ENCODE measurements at places on chromosomes 6 and 20.

- DNase-seq = no peak
These were observed 41.2 kb downstream of the PTPRK start for GRCh38 chr6:128479048-128479666.

DNA sequence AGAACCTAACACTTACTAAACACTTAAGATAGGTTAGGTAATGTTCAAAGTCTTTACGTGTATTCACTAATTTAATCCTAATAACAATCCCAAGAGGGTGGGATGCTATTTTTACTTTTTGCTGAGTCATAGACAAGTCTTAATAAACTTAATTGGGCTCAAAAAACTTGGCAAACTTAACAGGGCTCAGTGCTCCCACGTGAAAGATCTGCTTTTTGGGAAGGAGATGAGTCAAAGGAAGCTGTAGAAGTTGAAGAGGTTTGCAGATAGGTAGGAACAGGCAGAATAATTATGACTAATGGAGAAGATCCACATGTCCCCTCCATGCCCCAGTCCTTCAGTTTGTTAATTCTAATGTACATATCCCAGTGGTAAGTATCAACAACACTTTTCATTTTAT is 44.5 kb upstream of the STMND1 start:
- no peak for DNase-seq

GRCh38 chr6:35258858-35259193 is 709 bp upstream of the ZNF76 start:
- DNase-seq = no peak

- no peak for DNase-seq
These were observed 4.7 kb downstream of the MMP9 start for GRCh38 chr20:46013322-46013828.

GRCh38 chr6:74137911-74138310 is 441.9 kb downstream of the CD109 start:
- peak; percentile 33 for DNase-seq

- DNase-seq = no peak
These were observed 4.5 kb upstream of the FOXC1 start for GRCh38 chr6:1605004-1605892.

GRCh38 chr6:70586114-70586513 is 19.4 kb downstream of the SDHAF4 start:
- no peak for DNase-seq

DNA sequence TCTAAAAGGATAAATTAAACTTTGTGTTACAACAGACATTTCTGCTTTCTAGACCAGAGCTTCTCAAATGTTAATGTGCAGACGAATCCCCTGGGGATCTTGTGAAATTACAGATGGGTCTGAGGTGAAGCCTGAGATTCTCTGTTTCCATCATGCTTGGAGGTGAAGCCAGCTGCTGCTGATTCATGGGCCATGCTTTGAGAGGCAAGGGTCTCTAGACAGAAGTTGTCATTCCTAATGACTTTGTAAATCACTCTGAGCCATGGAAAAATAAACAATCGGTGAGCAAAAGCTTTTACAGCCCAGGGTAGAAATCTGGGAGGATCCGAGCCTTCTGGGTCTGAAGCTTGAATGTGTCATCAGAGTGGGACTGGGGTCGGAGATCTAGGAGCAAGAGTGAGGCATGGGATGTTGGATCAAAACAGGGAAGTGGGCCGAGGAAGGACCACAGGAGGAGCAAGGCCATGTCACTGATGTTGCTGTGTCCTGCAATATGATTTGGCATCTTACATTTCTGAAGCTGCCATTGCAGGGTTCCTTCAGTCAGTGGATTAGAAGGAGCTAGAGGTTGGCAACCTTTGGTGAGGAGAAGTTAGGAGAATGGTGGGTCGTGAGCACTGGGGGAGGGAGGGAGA is 77.3 kb downstream of the TRMT11 start:
- DNase-seq = peak; percentile 75

DNA sequence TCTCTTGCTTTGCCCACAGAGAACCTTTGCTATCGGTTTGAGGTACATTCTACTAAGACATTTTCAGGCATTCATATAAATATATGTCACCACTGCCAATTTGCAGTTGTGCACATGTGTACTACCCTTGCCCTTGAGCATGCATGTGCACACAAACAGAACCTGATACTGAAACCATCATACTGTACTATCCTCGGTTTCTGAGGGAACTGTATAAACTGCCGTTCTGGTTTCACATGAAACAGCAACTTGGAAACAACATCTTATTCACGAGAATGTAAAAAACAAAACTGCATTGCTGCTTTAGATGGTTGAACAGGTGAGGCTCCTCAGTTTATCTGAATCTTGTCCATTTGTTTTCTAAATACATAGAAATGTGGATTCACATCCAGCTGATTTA is 151.2 kb upstream of the TMEM170B start:
- DNase-seq = no peak

DNA sequence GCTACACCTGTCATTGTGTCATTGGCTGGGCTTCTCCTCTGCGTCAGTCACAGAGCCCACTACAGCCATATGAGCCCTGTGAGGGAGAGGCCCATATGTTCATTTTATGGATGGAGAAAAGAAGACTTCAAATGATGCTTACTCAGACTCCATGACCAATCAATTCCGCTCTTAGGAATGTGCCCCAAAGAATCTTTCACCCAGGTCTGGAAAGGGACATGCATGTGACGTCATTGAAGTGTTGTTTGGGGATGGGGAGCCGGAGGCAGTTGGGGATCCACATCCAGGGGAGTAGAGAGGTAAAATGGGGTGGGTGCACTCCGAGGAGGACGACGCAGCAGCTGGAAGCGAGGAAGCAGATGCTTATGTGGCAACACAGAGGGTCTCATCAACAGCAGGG is 9.6 kb upstream of the C6orf132 start:
- DNase-seq = no peak

- no peak for DNase-seq
These were observed 72.6 kb downstream of the CD109 start for GRCh38 chr6:73768558-73768957.

- no peak for DNase-seq
These were observed 118.3 kb downstream of the KCNQ5 start for GRCh38 chr6:72740135-72740534.

GRCh38 chr20:9422321-9423057 is 91.9 kb upstream of the LAMP5 start:
- no peak for DNase-seq

DNA sequence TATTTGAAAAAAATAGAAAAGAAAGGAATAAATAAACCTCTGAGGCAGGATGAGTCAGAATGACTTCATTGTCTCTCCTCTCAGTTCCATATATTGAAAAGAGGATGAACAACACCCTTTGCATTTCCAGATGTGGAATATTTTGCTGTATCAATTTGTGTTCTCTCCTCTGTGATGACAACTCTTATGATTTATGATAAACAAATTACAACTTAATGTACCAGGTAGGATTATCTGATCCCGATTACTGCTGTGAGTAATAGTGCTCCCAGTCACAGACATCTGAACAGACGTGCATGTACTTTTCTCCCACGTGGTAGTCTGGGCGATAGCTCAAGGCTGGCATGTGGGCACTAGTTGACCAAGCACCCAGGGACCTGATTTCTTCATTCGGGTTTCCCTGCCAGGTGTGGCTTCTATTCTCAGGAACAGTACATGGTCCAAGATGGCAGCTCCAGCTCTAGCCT is 142.1 kb upstream of the SULF2 start:
- DNase-seq = no peak

- no peak for DNase-seq
These were observed 21.0 kb upstream of the FYN start for GRCh38 chr6:111894272-111894671.

- no peak for DNase-seq
These were observed 1.2 kb downstream of the PTPRA start for GRCh38 chr20:2874456-2874855.

- DNase-seq = peak; percentile 35
These were observed 35.1 kb downstream of the EYS start for GRCh38 chr6:65671922-65672321.

- no peak for DNase-seq
These were observed 195.6 kb downstream of the GRM1 start for GRCh38 chr6:146224449-146224848.

GRCh38 chr20:56685879-56686278 is 56.8 kb downstream of the TFAP2C start:
- no peak for DNase-seq

- DNase-seq = no peak
These were observed 918 bp downstream of the EIF6 start for GRCh38 chr20:35283441-35284266.

- DNase-seq = no peak
These were observed 630.7 kb downstream of the HACE1 start for GRCh38 chr6:104229057-104229456.

GRCh38 chr6:83193747-83194566 is 800 bp downstream of the RWDD2A start:
- peak; percentile 77 for DNase-seq

- peak; percentile 1 for DNase-seq
These were observed 16.5 kb upstream of the SNX3 start for GRCh38 chr6:108277295-108277694.

- no peak for DNase-seq
These were observed 134.0 kb downstream of the HFE start for GRCh38 chr6:26221186-26221585.

GRCh38 chr6:169289257-169289618 is 35.6 kb upstream of the THBS2 start:
- no peak for DNase-seq

DNA sequence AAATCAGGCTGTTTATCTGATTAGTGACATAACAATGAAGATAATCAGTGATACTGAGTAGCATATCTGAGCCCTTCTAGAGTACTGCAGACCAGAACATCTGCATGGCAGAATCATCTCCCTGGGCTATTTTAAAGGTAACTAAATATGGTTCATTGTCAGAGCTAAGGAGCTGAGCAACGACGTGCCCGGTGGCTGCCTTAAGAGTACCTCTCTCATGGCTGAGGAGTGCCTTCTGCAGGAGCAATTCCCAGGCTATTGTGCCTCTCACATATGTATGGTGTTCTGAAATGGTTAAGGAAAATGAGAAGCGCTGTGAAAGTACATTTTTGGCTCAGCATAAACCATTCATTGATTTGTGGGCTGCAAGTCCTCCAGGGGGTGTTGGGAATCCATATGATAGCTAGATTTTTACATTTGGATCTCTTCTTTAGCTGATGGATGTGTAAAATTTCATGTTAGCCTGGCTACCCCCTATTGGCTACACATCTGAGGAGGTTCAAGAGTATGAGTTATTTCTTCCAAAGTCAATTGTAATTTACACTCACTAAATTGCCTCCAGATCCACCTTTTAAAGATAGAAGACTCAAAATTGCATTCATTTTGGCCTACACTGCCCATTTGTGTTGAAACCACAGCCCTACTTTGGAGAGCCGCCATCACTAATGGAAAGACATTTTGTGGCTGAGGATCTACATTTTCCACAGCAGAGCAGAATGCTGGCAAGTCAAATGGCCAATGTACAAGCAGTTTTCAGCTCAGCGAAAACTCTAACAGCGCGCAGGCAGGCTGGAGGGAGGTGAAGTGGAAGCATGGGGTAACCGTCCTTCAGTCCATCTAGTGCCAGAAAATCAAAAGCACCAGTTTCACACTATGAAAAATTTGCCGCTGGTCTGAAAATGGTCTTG is 198.0 kb downstream of the SIM1 start:
- DNase-seq = peak; percentile 53

- no peak for DNase-seq
These were observed 81.0 kb downstream of the SMLR1 start for GRCh38 chr6:130908188-130908587.

DNA sequence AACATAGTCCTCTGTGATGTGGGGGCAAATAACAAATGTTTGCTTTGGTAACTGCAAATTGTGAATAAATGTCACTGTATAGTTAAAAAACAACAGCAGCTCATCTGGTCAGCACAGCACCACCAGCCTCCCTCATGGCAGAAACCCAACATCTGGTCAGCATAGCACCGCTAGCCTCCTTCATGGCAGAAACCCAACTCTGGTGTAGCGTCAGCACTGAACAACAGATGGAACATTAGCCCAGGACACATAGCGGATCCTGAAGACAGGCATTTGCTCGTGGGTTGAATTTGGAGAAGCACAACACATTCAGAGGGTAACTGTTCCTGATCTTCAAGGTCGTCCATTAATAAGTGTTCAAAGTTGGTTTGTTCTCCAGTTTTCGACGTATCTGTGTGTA is 265.9 kb downstream of the DLL1 start:
- DNase-seq = no peak

- no peak for DNase-seq
These were observed 61.4 kb upstream of the JARID2 start for GRCh38 chr6:15184441-15184861.

DNA sequence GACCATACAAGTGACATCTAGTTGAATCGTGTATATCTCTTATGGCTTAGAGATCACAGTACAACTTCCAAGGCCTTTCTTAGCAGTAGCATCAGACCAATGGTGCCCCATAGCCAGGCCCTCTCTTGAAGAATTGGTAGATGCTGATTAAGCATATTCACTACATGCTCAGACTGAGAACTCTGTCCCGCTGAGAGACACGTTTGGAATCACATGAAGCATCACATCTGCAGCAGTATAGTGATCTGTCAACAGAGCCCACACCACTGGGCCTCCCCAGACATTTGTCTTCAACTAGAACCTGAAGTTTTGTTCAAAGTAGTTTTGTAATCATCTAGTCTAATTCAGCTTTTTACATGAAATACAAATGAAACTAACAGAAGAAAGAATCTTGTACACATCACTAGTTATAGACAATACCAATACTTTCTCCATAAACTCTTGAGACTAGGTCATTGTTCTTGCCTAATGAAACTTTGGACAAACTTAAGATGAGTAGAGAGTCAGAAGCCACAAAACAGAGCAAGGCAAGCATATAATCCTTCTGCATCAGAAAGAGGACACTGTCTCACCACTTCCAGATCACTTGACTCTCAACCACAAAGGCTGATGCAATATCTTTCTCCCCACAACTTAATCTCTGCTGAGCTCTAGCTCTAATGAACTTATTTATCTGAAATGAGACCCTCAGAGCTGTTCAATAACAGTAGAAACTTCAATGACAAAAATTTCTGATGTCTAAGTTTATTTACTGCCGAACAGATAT is 182.7 kb downstream of the TBX18 start:
- no peak for DNase-seq

- DNase-seq = no peak
These were observed 143.6 kb downstream of the TFAP2B start for GRCh38 chr6:50962213-50962759.

DNA sequence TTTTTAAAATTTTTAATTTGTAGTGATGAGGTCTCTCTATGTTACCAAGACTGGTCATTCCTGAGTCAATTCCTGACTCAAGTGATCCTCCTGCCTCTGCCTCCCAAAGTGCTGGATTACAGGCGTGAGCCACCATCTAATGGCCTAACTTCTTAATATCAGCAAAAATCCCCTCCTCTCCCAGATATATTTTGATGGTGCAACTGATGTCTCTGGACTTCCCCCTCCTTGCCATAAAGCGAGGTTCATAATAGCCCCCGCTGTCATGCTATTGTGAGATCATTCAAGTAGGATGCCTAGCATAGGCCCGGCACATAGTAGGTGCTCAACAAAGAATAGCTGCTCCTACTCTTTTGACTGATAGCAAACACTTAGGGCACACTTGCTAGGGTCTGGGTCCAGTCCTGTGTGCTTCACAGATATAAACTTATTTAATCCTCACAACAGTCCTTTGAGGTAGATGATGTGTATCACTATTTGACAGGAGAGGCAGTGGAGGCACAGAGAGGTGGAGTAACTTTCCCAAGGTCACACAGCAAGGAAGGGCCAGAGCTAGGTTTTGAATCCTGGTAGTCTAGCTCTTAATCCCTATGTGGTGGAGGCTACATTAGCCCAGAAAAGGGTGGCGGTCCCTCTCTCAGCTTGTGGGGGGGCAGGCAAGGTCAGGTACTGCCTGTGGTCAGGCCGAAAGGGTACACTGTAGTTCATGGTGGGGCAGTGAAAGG is 14.6 kb downstream of the SRC start:
- no peak for DNase-seq
